ENCODE measurements at places on chromosomes 2 and 18. TPM values are rescaled to one million over a fixed set of nuclear protein-coding genes. Genes with fewer than 3 reads are reported as not detected.

DNA sequence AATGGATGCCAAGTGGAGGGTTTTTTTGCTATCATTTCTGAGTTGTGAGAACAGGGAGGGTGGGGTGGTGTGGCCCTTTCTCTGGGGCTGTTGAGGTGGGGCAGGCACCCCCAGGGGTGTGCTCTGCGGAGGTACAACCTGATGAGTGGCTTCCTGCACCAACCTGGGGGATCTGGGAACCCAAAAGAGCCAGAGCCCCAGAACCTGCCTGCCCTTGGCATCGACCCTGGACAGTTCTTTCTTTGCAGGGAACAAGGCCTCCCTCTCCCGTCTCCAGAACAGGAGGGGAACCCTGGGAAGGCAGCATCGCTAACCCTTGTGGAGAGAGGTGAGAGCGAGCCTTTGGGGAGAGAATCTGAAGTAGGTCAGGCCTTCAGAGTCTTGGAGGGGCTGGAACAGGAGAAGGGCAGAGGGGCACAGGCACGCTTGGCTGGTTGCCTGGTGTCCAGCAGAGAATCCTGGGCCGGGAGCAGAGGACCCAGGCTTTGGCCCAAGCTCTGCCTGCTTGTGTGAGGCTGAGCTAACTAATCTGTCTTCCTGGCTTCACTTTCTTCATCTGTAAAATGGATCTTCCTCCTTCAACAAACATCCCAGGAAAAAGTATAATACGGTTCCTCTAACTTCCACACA lies 84.9 kb downstream of the RHOB start:
- H3K4me3 ChIP-seq = no peak overlapping the region
- H3K36me3 ChIP-seq = no peaks in the 10 kb centered on the region
- no peak for DNase-seq
- no peak overlapping the region for H3K27ac ChIP-seq
- H3K27me3 ChIP-seq = peaks cover 13% of the 10 kb centered on the region

GRCh38 chr18:24396082-24396633 lies 1.5 kb downstream of the OSBPL1A start:
- H3K27me3 ChIP-seq = no peaks in the 10 kb centered on the region
- no peaks in the 10 kb centered on the region for H3K36me3 ChIP-seq
- peak overlapping the region; percentile 90 for H3K4me3 ChIP-seq
- H3K27ac ChIP-seq = peak overlapping the region; percentile 98
- H3K4me1 ChIP-seq = no peaks in the 10 kb centered on the region
- DNase-seq = no peak

GRCh38 chr2:178844701-178845100 lies 37.5 kb upstream of the TTN start:
- H3K27me3 ChIP-seq = no peaks in the 10 kb centered on the region
- H3K4me3 ChIP-seq = no peak overlapping the region
- H3K36me3 ChIP-seq = peaks cover 100% of the 10 kb centered on the region

DNA sequence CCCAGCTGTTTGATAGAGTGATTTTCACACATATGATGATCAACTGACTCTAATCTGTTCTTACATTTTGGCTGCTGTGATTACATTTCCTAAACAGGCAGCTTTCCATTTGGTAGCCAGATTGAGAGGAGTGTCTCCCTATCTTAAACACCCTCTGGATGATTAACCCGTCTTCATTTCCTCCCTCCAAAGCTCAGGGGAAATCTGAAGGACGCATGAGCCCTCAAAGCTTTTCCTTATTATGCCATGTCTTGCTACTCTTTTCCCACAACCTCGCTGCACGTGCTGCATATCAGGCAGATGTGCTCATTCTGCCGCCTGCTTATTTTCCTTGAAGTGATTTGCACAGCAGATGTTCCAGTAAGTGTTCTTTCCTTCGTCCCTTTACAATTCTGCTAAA lies 837.4 kb downstream of the LRRTM4 start:
- peak overlapping the region; percentile 7 for H3K27ac ChIP-seq
- peaks cover 4% of the 10 kb centered on the region for H3K4me1 ChIP-seq
- no peaks in the 10 kb centered on the region for H3K27me3 ChIP-seq
- no peak for DNase-seq

DNA sequence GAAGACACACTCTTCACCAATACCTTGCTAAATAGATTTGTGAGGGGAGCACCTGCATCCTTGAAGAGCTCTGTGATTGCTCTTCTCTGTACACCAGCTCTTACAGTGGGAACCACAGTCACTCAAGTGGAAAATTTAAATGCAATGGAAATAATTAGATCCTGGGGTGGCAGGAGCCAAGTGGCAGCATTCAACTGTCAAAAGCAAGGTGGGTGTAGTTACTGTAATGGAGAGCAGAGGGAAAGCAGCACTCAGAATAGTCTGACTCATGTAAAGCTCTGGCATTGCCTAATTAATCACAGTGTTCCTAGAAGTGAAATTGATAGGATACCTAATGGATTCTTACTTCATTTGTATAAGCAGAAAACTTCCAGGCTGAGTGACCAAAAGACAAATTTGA lies 245.8 kb downstream of the KCNE4 start:
- H3K4me1 ChIP-seq = no peaks in the 10 kb centered on the region
- H3K4me3 ChIP-seq = no peak overlapping the region
- no peaks in the 10 kb centered on the region for H3K27me3 ChIP-seq

GRCh38 chr2:230569298-230569697 lies 143.3 kb upstream of the CAB39 start:
- DNase-seq = no peak
- no peak overlapping the region for H3K4me3 ChIP-seq
- H3K4me1 ChIP-seq = no peaks in the 10 kb centered on the region
- no peaks in the 10 kb centered on the region for H3K27me3 ChIP-seq

GRCh38 chr2:132253496-132254305 lies 91.9 kb upstream of the ANKRD30BL start:
- no peaks in the 10 kb centered on the region for H3K27me3 ChIP-seq
- H3K4me1 ChIP-seq = no peaks in the 10 kb centered on the region
- no peaks in the 10 kb centered on the region for H3K36me3 ChIP-seq
- H3K4me3 ChIP-seq = no peak overlapping the region

- no peaks in the 10 kb centered on the region for H3K4me1 ChIP-seq
- no peak overlapping the region for H3K27ac ChIP-seq
- peaks cover 69% of the 10 kb centered on the region for H3K36me3 ChIP-seq
- H3K27me3 ChIP-seq = peaks cover 47% of the 10 kb centered on the region
Observed at GRCh38 chr18:22170421-22171257, 1.2 kb downstream of the GATA6 start.

- DNase-seq = no peak
- peaks cover 94% of the 10 kb centered on the region for H3K36me3 ChIP-seq
- H3K27ac ChIP-seq = no peak overlapping the region
- no peaks in the 10 kb centered on the region for H3K27me3 ChIP-seq
- H3K4me1 ChIP-seq = peaks cover 5% of the 10 kb centered on the region
- H3K4me3 ChIP-seq = no peak overlapping the region
Observed at GRCh38 chr2:11566383-11566782, 32.5 kb downstream of the GREB1 start.

DNA sequence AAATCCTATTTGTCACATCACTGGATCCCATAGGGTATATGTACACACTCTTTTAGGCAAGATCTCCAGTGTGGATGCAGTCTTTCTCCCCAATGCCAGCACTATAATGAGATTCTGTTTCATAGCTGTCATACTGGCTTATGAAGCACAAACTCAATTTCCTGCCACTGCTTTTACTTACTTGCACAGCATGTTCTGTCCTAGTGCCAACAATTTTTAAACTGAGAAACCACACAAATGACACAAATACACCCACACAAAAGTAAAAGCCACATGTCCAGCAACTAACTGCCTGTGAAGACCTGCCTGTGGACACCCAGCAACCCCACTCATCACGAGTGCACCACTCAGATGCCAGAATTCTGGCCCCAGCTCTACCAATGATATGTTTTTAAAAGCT lies 29.6 kb upstream of the RNU4ATAC start:
- H3K27ac ChIP-seq = no peak overlapping the region
- H3K4me1 ChIP-seq = no peaks in the 10 kb centered on the region
- peak overlapping the region; percentile 71 for H3K4me3 ChIP-seq

OTOS gene
- not detected for total RNA-seq

UGT1A8 gene
- 0.09 TPM for total RNA-seq

NR4A2 gene
- 1.4 TPM for total RNA-seq

All from endodermal cell (in vitro differentiated cells).